ENCODE measurements at places on chromosomes 6 and 20.

DNA sequence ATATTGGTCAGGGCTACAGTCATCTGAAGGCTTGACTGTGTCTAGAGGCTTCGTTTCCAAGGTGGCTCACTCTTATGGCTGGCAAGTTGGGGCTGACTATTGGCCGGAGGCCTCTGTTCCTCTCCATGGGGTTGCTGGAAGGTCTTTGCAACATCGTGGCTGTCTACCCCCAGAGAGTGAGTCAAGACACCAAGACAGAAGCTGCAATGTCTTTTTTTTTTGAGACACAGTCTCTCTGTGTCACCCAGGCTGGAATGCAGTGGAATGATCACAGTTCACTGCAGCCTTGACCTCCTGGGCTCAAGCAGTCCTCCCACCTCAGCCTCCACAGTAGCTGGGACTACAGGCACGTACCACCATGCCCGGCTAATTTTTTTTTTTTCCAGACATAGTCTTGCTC, 29.4 kb upstream of the KIF3B start:
- DNase-seq: no peak

- no peak for DNase-seq
These were observed 167.6 kb downstream of the PLCB4 start for GRCh38 chr20:9236458-9236857.

DNA sequence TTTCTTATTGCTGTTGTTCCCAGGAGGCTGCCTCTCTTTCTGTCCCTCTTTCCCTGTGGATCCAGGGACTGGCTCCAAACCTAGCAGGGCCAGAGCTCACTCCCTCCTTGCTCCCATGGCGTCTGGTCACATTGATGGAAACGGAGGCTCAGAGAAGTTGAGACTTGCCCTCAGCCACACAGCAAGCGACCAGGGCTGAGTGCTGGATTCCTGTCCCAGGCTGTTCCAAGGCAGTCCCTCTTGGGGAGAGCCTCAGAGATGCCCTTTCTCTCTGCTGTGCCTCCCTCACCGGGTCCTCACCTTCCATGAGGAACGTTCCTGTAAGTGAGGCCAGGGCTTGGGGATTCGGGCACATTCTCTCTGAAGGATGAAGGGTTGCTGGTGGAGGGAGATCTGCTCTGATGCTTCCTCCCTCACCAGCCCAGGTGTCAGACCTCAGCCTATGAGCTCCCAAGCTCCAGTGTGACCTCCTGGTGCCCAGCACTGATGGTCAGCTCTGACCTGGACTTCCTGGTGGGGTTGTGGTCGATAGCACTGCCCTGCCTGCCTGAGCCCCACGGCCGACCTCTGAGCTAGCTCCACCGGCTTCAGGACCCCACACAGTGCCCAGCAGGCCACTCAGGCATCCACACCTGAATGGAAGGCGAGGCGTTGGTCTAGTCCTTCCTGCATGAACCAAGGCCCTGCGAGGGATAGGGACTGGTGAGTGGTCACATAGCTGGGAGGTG, 26.8 kb downstream of the SUN5 start:
- DNase-seq: no peak

- peak; percentile 2 for DNase-seq
These were observed 4.5 kb upstream of the SERINC1 start for GRCh38 chr6:122476131-122476530.

- no peak for DNase-seq
These were observed 59.2 kb downstream of the PTPRA start for GRCh38 chr20:2932498-2932897.

DNA sequence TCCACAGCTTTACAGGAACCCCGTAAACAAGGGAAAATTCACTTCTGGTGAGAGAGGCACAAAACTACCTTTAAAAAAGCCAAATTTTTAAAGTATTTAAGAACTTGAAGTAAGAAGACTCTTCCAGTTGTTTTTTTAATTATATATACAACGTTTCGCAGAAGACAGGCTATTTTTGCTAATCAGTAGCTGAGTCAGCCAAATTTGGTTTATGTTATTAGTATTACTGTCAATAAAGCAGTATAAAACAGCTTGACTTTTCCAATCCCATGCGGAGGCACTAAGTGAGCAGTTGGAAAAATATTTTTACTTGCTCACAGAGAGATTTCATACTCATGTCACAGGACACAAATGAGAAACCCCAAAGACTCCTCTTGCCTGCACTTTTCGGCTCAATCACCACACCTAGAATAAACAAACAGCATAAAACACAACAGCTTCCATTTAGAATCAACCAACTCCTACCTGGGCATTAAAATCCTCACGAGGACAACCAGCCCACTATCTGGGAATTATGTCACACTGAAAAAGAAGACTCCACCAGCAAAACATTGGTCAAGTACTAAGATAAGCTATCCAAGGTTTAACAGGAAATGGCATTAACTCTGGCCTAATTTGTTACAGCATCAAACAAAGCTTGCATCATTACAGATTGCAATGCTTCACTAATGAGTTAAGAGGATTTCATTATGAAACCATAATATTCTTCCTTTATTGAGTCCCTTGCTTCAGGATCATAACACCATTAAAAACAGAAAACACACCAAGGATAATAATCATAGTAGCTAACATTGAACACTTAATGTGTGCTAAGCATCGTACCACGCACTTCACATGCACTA, 26.3 kb downstream of the ELOVL5 start:
- DNase-seq: no peak

DNA sequence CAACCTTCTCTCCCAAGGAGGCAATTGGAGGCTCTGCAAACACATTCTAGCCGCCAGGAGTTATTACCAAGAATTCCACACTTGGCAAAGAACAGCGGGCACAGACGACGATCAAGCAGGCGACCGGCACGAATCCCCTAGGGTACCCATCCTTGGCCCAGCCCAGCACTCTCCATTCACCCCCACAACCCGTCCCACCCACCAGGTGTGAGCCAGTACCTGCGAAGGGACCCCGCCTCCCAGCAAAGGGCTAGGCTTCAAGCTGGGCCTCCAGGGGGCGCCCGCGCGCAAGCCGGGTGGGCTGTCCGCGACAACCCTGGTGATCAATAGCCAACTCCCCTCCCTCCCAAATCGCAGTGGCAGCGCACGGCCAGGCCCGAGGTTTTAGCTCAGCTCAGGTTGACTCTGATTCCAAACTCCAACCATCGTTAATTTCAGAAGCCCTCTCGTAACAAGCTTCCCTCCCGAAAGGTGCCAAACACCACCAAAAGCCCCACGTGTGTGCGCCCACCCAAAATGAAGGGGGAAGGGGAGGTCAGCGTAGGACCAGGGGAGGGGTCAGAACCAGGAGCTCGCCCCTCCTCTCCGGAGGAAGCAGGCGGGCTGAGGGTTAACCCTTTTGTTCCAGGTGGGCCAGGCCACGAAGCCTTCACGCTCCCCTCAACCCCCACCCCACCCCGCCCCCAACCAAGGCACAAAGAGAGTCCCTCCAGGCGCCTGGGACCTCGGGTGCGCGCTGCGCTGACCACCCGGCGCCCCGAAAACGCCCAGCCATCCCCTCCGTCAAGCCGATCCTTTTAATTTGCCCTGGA, 2.1 kb downstream of the SALL4 start:
- DNase-seq: no peak

DNA sequence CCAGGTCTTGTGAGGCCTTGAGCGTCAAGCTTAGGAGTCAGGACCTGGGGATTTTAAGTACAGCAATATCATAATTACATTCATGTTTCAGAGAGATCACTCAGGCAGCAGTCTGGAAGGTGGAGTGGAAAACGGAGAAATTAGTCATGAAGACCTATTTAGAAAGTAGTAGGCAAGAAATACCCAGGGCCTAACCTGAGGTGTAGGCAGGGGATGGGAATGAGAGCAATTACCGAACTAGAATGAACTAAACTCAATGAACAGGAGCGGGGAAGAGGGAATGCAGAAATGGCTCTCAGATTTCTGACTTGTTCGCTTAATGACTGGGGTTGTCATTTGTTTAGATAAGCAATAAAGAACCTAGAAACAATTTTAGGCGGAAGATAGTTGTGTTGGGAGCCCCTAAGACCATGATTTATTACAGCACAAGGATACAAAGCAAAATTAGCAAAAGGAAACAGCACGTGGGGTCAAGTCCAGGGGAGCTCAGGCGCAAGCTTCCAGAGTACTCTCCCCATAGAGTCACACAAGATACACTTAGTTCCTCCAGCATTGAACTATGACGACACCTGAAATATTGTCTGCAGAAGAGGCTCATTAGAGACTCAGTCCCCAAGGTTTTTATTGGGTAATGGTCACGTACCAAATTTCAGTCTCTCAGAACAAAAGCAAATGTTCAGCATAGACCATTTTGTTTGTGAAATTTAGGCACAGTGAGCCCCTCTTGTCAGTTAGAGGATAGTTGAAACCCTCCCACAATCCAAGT, 178.8 kb upstream of the AKAP12 start:
- DNase-seq: no peak

GRCh38 chr20:19539191-19539590, 218.9 kb upstream of the RIN2 start:
- DNase-seq: no peak

DNA sequence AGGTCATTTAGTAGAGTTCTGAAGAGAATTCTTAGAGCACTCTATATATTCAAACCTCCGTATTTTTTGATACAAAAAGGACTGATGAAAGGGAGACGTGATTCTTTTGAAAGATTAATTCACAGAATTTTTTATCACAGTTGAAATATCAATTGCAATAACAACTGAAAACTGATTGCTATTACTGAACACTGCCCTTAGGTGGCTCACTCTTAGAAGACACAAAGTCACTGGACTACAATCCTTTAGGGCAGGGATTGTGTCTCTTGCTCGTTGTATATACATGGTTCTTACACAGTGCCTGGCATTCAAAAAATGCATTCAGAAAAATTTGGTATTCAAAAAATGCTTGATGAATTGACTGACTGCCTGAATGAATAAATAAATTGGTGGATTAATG, 17.1 kb upstream of the CALHM6 start:
- no peak for DNase-seq

Measured in GM04504 (cell line).